ENCODE measurements at places on chromosomes 4 and X.
A peak's percentile ranks its signal among the peaks of the same experiment; 100 is the strongest.

DNA sequence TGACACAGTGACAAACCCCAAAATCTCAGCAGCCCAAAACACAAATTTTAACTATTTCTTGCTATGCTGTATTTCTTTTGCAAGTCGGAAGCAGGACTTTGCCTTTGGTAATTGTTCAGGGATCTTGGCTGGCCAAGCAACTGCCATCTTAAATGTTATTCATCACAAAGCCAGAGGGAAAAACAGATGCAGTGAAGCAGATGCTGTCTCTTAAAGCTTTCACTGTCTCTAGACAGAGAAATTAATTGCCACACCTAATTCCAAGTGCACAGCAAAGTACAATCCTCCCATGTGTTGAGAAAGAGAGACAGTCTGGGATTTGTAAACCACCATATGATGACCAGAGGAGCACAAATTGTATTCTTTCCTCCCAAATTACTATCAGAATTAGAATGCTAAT, 30.0 kb upstream of the GALNT7 start:
- DNase-seq = no peak

DNA sequence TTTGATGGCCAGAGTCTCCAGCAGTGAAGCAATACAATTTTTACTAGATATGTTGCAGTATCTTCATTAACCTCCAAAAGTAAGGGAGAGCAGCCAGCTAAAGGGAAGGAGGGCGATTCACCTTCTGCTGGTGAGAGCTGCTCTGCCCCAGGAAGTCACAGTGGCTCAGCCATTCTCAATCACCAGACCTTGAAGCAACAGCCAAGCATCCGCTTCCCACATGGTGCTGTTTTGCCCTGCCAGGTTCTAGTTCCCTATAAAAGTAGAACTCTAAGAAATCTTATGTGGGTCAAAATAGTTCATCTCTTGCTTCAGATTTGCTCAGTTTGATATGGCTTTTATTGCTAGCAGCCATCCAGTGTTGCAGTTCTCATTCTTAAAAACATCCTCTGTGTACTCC, 166.8 kb downstream of the STIM2 start:
- no peak for DNase-seq

DNA sequence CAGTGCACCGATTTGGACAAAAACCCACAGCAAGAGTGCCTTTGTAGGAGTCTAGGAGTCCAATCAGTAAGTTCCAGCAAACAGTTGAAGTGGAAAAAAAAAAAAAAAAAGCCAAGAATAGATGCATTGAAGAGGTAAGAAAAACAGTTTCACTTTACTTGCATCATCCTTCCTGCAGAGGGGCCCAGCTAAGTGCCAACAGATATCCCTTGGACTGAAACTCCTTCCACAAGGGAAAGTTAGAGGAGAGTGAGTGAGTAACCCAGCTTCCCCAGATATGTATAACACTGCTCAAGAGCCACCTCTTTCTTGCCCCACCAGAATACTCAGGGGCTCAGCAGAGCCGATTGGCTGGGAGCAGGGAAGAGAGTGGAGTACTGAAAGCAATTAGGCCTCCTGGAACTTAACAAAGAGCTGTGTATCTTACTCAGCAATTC, 617.7 kb upstream of the SMIM31 start:
- peak; percentile 67 for DNase-seq

DNA sequence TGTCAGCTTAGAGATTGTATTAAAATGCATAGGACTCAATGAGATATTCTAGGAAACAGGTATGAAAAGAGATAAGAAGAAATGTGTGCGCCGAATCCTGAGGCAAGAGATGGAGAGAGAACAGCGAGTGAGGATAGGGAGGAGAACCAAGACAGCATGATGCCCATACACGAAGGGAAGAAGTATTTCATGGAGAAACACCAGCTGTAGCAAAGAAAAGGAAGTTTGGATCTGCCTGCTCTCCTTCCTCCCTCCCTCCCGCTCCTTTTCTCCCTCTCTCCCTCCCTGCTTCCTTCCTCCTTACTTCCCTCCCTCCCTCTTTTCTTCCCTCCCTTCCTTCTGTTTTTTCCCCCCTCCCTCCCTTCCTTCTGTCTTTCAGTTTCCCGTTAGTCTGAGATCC, 318.6 kb upstream of the TAPT1 start:
- no peak for DNase-seq

- DNase-seq = peak; percentile 73
Measured at GRCh38 chrX:40996886-40997530, 88.2 kb upstream of the USP9X start.

DNA sequence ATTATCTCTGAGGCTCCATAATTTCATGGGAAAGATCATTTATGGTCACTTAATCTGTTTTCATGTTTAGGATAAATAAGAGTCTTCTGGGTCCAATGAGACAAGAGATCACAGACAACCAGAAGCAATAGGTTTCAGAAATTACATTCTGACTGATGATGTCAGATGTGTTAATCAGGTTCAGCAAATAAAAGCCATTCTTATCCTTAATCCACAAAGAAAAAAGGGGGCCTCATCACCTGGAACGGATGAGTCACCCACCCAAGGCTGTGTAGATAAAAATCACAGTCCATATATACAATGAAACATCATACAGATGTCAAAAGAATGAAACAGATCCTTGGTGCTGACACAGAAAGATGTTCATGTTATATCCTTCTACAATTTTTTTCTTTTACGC, 36.6 kb downstream of the SYTL4 start:
- DNase-seq = no peak

- DNase-seq = peak; percentile 95
Measured at GRCh38 chrX:150688911-150689451, 4.2 kb upstream of the MTMR1 start.

DNA sequence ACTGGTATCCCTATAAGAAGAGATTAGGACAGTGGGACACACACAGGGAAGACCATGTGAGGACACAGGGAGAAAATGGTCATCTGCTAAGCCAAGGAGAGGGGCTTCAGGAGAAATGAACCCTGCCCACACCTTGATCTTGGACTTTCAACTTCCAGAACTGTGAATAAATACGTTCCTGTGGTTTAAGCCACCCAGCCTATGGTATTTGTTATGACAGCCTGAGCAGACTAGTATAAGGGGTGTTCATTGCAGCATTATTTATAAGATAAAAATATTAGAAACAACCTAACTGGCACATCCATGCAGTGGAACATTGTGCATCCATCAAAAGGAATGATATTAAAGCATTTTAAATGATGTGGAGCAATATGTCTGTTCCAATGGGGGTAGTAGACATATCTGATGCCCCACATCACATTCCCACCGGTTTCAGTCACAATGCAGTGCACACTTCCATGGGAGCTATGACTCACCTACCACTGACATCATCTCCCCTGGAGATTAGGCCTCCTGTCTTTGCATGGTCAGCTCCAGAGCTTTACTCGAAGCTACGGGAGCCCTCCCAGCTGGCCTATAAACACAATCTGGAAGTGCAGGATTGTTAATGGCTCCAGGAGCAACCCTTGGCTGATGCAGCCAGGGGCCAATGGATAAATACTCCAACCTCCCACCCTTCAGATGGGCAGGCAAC, 38.9 kb upstream of the MAMLD1 start:
- peak; percentile 89 for DNase-seq

DNA sequence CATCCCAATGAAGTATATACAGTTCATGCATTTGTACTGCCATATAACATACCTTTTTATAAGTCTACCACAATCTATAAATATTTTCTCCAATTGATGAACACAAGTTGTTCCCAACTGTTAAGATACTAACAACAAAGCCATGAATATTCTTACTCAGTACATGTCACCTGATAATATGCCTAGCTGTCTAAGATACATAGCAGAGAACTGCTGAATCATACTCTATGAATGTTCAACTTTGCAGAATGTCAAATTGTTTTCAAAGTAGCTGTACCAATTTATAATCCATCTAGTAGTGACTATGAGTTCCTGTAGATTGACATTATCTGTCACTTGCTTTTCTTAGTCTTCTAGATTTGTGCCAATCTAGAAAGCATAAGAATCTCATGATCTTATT, 84.9 kb downstream of the RAB28 start:
- peak; percentile 7 for DNase-seq

- peak; percentile 51 for DNase-seq
Measured at GRCh38 chr4:55397520-55398321, 2.0 kb downstream of the TMEM165 start.

DNA sequence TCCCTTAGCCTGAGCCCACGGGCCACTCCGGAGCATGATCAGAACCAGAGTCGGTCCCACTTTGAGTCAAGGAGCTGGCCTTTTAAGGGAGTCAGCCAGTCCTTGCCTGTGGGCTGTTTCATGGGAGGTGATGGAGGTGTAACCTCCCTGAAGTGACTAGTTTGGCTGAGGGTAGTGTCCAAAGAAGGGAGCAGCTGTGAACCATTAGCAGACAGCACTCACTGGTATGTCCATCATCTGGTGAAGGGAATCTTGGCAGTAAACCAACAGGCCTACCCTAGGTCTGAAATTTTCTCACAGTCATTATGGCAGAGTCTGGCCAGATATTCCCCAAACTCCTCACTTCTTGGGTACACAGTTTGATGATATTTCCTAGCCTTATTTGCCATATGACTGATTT, 12.3 kb upstream of the REPS2 start:
- no peak for DNase-seq

DNA sequence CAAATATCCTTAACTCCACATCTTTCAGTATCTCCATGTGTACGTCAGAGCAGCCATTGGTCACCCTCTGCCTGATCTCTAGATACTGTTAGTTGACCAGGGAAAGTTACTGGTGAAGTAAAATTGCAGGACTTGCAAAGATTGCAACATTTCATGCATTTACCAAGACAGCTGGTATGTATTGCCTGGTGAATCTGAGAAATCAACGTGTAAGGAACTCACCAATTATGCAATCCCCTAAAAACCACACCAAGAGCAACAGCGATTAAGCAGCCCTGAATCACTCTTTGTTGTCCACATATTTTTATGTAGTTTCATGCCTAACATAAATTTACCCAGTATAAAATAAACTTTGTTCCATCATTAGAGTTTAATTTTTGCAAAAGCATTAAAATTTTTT, 271.2 kb downstream of the NLGN4X start:
- DNase-seq = peak; percentile 68

DNA sequence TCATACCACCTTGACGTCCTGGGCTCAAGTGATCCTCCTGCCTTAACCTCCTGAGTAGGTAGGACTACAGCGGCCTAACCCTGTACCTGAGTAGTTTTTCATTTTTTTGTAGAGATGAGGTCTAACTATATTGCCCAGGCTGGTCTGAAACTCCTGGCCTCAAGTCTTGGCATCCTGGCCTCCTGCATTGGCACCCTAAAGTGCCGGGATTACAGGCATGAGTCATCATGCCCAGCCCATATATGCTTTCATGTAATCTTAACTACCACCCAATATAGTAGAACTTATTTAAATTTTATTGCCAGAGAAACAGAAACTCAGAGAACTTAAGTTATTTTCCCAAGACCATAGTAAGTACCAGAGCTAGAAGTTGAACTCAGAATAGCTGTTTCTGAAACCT, 27.1 kb downstream of the AFM start:
- DNase-seq = no peak

DNA sequence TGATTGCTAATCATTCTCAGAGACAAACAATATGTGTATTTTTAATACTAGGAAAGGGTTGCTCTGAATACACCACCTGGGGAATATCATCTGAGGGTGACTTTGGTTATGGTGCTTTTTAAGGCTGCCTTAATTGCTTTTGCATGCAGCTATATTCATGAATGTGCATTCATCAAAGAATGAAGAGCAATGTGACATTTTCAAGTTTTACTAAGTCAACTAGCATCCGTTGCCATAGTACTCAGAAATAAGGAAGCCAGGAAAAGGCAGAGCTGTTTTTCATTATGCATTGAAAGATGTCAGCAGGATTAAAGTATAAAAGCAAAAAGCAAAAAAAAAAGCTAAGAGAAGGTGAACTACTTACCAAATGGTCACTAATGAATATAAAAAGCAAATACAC, 67.4 kb upstream of the PCDH18 start:
- no peak for DNase-seq

GRCh38 chr4:165738571-165738970, 134.5 kb upstream of the TLL1 start:
- DNase-seq = no peak

GRCh38 chrX:106611317-106611678, 480 bp upstream of the RADX start:
- DNase-seq = no peak

DNA sequence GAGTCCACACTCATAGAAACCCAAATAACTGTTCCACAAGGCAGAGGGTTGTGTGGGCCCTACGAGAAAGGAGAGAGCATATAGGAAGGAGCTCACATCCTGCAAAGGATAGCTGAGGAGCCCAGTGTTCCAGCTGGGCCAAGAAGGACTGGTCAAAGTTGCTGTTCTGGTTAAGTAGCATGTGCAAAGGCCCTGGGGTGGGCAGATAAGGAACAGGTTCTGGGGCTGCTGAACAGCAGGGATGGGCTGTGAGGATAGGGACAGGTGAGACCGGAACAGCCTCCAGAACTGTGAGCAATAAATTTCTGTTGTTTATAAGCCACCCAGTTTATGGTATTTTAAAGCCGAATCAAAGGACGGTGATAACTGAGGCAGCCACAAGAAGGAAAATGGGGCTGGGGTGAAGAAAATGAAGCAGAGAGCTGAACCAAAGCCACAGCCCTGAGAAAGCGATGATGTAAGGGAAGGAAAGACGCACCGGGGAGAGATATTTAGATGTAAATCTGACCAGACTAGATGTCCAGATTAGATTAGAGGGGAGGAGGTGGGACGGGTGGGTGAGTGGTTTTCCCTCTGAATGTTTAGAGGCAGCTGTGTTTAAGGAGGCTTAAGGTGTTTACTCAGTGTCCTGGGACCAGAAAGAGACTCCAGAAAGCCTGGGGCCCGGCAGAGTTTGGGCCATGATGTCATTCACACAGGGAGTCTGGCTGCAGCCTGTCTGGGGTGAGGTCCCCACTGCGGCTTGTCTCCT, 180.8 kb upstream of the BCOR start:
- peak; percentile 66 for DNase-seq

DNA sequence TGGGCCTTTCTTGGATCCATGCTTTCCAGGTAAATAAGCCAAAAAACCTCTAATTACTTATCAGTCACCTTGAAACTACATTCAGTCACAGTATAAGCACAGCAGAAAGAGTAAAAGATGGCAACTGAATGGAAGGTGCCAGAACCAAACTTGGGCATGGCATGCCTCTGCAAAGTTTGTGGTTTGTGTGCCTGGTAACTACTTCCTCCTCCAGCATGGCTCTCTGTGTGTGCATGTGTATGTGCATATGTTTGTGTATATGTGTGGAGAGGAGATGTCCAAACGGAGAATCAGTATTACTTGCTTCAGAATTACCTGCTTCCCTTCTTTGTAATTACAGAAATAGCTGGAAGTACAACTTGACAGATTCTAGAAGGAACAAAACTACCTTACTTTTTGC, 67.5 kb downstream of the AGTR2 start:
- no peak for DNase-seq

DNA sequence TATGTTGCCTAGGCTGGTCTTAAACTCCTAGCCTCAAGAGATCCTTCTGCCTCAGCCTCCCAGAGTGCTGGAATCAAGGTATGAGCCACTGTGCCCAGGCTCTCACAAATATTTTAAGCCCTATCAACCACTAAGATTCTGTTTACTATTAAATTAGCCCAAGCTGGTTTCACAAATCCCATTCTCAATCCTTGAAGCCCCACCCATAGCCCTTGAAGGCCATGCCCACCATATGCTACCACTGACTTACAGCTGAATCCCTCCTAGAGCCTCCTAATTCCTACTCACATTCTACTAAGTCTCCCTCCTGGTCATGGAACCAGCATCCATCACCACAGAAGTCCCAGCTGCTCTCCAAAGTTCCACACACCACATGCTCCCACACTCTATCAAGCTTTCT, 9.7 kb downstream of the GRIPAP1 start:
- no peak for DNase-seq

- DNase-seq = no peak
Measured at GRCh38 chr4:84892950-84893349, 73.5 kb downstream of the WDFY3 start.

All from fibroblast of skin of right quadriceps (primary cell).